ENCODE measurements at places on chromosomes 3 and 15.

GRCh38 chr3:46442576-46443530 is 21.9 kb downstream of the LTF start:
- no peak for DNase-seq

- no peak for DNase-seq
Observed at GRCh38 chr3:171363202-171363601, 97.0 kb downstream of the TNIK start.

GRCh38 chr15:52295421-52296001 is at the start of gene MYO5C:
Gene MYO5C, minus strand, starts transcription at chr15:52295804. Its CDS starts 168 bp downstream, at chr15:52295636.
- DNase-seq: peak; percentile 92

DNA sequence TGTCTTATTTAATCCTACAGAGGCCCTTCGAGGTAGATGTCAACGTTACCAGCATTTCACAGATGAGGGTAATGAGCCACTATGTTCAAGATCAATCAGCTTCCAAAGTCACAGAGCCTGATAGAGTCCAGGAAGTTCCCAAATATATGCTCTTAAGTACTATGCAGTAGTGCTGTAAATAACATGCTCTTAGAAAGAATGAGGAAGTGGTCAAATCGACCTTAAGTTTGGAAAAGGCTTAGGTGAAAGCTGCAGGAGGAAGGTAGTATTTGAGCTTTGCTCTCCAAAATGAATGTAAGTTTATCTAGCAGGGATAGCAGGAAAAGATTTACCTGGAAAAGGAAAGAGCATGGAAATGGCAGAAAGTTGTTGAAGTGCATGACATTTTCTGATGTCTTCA is 234.0 kb downstream of the RBMS3 start:
- no peak for DNase-seq

GRCh38 chr3:190886945-190887344 is 24.5 kb upstream of the GMNC start:
- no peak for DNase-seq

All from H9 (cell line).